Aorta (tissue), 5 donors: ENCODE measurements at places on chromosomes 6 and 20. TPM values are rescaled to one million over a fixed set of nuclear protein-coding genes. Genes with fewer than 3 reads are reported as not detected.

- no peak overlapping the region for H3K4me3 ChIP-seq
- DNase-seq = no peak
- no peaks in the 10 kb centered on the region for H3K36me3 ChIP-seq
- H3K27me3 ChIP-seq = no peaks in the 10 kb centered on the region
Measured at GRCh38 chr6:1558388-1558787, 51.3 kb upstream of the FOXC1 start.

DNA sequence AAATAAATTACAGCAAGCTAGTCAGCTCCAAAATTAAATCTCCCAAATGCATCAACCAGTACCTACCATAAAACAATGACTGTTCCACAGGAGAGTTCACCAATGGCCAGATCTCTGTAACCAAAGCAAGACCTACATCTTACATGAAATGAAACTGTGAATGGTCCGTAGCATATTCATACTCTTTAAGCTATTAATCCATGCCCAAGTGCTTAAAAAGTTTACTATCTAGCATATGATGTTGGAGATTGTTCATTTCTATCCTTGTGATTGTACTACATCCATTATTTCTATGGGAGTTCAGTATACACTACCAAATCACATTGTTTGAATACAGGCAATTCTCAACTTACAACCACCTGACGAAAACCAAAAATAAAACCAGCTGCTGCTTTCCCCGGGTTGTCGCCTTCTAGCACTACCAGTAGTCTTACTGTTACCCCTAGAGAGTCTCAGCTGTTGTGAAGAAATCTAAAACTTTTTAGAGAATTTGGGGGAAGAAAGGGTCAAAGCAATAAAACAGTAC is 38.0 kb downstream of the HIVEP2 start:
- DNase-seq = no peak
- H3K27ac ChIP-seq = no peak overlapping the region
- no peaks in the 10 kb centered on the region for H3K4me1 ChIP-seq
- H3K27me3 ChIP-seq = no peaks in the 10 kb centered on the region
- H3K4me3 ChIP-seq = no peak overlapping the region

DNA sequence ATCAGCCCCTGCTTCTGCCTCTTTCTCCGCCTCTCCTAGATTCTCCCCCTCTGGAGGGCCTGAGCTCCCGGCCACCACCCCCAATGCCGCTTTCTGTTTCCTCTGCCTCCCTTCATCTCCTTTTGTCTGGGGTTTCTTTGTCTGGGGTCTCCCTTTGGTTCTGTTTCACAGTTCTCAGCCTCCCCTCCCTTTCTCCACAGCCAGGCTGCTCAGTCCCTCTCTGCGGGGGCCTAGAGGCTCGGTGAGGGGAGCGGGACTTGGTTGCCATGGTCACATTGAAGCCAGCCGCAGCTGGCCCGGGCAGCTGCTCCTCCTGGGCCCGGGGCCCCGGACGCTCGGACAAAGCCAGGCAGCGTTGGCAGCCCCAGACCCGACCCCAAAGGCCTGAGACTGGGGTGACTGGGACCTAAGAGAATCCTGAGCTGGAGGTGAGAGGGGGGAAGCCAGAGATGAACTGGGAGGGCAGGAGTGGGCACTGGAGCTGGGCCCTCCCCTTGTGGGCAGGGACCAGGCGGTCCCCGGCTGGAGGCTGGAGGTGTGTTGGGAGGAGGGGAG is 3.5 kb upstream of the DDR1 start:
- no peaks in the 10 kb centered on the region for H3K27me3 ChIP-seq
- DNase-seq = no peak
- H3K36me3 ChIP-seq = no peaks in the 10 kb centered on the region

DNA sequence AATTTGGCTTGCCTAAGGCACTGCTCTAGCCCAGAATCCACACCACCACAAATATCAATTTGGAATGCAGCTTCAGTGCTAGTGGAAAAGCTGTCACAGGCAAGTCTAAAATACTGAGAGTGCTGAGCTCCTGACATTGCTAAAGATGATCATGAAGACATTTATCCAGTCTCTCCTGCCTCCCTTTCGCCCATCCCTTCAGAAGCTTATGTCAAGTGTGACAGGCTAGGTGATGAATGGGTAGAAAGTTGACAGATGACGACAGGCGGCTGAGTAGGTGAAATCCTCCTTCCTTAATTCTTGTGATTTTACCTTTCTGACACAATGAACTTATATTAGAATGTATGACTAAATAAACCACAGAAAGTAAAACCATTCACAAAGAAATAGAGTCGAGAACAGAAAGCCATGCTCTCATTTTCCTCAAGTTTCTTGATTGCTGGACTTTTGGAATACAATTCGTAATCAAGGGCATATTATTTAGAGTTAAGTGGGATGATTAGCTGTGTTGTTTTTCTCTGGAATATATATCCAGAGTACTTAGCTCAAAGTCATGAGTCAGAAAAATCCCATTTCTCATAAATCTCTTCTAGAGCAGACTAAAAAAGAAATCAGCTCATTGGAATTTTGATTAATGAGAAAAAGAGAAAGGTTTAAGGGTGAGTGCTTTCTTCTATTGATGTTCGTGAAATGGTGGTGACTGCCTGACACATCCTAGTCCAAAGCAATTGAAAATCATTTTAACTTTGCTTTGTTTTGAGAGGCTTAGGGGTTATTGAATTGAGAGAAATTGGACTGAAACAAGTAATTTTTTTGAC is 1228.2 kb upstream of the CITED2 start:
- DNase-seq = no peak
- H3K27me3 ChIP-seq = no peaks in the 10 kb centered on the region
- H3K36me3 ChIP-seq = no peaks in the 10 kb centered on the region
- peaks cover 2% of the 10 kb centered on the region for H3K4me1 ChIP-seq
- H3K4me3 ChIP-seq = no peak overlapping the region

DNA sequence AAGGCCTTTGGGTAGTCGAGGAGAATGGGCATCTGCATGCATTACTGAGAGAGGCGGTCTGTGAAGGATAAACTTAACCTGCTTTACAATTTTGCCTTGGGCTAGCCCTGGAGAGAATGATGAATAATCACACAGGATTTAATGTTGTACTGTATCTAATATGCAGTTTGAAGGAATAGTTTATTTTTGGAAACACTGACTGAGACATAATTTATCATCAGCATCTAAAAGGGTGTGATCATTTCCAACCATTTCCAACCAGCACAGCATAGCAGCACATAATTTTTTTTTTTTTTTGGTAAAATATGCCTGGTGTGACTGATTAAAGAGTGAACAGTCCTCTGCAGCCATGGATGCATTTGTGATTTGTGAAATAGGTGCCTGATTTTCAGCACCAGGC is 519.5 kb downstream of the PHF3 start:
- H3K4me3 ChIP-seq = no peak overlapping the region
- no peaks in the 10 kb centered on the region for H3K4me1 ChIP-seq
- H3K36me3 ChIP-seq = no peaks in the 10 kb centered on the region
- no peak for DNase-seq

CCR6 gene
- total RNA-seq = not detected

ESR1 gene
- total RNA-seq = 4.1 TPM

COL12A1 gene
- total RNA-seq = 150 TPM

LY6G5C gene
- 1.2 TPM for total RNA-seq

SMLR1 gene
- not detected for total RNA-seq

RBM24 gene
- 6.1 TPM for total RNA-seq
